Retinal pigment epithelial cell (primary cell): ENCODE measurements at places on chromosomes 1 and 21.

- peak; percentile 22 for DNase-seq
Observed at GRCh38 chr1:1906185-1907097, 8.6 kb upstream of the CALML6 start.

DNA sequence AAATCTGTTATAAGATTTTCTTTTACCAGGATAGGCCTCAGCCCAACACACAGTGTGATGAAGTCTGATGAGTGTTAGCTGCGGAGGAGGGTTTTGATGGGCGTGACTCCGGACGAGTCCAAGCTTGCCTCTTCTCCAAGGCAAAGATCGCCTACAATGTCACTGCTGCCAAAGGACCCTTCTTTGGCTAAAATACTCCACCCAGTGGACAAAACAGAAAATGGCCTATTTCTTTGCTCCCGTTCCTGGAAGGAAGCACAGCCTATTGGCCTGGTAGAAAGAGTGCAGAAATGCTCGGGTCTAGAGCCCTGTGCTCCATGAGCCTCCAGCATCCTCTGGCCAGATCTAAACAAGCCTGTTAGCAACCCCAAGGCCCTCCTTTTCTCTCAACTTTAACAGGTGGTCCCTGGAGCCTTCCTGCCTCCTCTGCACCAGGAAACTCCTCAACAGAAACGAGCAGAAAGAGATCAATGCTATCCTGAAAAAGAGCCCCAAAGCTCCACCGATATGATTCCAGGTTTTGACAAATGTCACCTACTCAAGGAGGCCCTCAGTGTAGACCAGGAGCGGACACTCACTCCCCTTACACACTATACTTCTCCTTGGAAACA, 3.4 kb upstream of the CASQ2 start:
- no peak for DNase-seq

DNA sequence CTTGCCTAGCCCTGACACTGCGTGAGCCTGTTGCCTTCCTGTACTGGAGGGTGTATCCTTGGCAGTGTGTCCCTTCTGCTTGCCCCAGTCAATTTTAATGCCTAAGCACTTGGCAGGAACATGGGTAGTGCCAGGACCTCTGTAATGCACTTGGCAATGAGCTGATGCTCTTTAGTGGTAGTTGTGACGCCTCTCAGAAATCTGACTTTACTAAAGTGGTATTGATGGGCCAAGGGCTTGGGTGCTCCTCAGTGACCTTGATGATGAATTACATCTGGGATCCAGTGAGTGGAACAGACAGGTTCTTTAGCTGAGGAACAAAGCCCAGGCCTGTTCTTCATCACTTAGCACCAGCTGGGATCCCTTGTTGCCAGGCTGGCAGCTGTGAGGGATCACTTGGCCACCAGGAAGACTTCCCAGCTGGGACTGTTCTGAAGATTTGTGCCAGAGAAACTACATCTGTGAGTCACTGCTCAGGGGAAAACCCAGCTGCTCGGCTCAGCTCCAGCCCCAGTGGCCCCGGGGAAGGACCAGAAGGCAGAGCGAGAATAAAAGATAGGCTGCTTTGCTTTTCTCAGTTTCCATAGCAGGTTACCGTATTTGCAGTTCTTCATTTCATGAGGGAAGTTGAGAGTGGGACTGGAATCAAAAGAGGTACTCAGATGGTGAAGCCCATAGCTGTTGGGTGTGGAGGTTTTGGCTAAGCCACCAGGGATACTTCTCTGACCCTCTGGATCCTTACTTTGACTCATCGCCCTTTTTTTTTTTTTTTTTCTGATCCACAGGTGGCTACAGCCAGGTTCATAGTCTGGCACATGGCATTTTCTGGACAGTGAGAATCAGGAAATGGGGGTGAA, 28.5 kb upstream of the KCNA2 start:
- no peak for DNase-seq

GRCh38 chr1:17976854-17977253, 130.7 kb upstream of the IGSF21 start:
- no peak for DNase-seq

GRCh38 chr1:207181847-207182246, 77.8 kb downstream of the C4BPA start:
- no peak for DNase-seq

DNA sequence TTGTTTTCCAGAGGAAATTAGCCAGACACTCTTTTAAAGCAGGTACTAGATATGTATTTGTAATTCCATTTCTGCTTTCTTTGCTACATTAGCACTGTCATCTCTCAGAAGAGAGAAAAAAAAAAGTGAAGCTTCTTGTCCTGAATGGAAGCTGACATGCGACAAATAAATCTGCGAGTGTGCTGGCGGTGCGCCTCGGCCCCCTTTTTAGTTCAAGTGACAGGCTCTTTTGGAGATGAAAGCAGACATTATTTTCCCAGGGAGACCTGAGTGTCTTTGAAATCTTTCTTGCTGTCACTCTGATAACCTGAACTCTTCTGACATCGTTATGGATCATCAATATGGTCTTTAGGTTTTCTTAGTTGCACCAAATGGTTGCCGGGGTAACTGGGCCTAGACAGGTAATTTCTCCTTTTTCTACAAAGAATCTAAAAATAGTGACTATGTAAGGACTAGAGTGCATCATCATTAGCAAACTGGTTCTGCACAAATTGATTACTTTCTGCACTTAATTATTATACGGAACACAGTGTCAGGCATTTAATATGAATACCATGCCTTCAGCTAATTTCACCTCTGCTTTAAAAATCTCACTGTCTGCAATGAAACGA, 478.6 kb downstream of the PCP4 start:
- no peak for DNase-seq

- DNase-seq = no peak
Observed at GRCh38 chr1:241637604-241638003, 2.6 kb downstream of the CHML start.

DNA sequence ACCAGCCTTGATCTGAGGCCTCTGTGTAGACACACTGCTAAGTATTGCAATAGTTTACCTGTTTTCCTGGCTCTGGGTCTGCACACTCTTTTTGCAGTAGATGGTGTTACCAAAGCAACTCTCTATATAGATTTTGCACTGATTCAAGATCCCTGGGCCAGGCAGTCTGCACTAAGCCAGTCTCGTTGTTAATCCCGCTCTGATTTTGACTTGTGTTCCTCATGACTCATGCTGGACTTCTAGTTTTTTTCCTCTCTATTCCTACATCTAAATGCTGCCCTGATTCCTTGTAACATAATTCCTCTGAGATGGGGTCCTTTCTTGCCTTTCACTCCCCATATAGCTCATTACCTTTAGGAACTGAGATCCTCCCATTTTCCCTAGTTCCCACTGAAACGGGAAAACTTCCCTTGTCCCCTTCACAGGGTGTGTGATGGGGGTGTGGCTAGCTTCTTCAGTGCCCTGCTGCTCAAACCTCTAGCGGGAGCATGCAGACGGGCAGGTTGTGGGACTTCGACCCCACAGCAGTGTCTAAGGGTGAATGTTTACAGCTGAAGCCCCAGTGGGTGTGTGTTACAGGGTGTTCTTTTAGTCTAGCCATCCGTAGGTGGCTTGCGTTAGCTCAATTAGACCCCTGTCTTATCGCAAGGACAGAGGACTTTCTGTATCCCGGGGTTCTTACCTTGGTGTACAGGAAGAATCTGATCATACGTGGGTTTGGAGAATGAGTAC, 106.5 kb upstream of the RAB3GAP2 start:
- DNase-seq = peak; percentile 55

- DNase-seq = no peak
Observed at GRCh38 chr1:59564192-59564891, 250.4 kb upstream of the HOOK1 start.

GRCh38 chr1:56571448-56571847, 7.9 kb downstream of the PLPP3 start:
- no peak for DNase-seq
